ENCODE measurements at places on chromosomes 12 and 14.

DNA sequence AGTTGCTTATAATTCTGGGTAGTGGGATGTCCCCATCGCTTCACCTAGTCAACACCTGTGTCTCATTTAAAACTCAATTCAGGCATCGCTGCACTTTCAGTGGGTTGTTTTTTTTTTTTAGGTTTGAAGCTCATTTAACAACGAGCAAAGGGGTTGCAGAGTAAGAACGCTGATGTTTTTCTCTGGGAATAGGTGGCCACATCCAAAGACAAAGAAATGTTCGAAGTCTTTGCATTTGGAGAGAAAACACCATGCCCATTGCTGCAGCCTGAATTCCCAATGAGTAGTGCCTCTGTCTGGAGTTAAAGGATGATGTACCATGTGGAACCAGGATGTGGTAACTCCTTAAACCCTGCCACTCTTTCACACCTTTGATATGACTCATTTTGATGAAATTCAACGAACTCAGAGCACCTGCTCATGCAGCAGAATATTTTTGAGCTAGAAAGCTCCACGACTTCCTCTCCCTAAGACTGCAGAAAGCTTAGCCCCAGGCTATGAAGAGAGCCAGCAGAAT lies 35.1 kb upstream of the BATF start:
- DNase-seq, result peak; percentile 73

DNA sequence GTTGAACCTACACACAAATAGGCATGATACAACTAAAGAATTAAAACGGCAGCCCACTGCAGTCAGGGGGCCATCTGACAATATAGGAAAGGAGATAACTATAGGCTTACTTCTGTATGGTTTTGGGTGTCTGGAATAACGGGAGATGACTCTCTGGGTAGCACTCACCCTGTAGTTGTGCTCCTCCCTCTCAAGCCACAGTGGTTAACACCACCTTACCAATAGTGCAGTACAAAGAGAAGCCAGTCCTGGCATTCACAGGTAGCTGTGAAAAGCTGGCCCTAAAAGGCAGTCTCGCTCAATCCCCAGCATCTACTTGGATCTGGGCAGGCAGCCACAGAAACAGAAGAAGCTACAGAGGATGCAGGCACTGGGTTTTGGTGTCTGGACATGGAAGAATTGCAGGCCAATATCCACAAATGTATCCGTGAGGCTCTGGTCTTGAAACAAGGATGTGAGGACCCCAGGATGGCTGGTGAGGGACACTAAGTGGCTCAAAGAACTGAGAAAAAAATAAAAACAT lies 93.0 kb downstream of the DPF3 start:
- DNase-seq, result no peak

DNA sequence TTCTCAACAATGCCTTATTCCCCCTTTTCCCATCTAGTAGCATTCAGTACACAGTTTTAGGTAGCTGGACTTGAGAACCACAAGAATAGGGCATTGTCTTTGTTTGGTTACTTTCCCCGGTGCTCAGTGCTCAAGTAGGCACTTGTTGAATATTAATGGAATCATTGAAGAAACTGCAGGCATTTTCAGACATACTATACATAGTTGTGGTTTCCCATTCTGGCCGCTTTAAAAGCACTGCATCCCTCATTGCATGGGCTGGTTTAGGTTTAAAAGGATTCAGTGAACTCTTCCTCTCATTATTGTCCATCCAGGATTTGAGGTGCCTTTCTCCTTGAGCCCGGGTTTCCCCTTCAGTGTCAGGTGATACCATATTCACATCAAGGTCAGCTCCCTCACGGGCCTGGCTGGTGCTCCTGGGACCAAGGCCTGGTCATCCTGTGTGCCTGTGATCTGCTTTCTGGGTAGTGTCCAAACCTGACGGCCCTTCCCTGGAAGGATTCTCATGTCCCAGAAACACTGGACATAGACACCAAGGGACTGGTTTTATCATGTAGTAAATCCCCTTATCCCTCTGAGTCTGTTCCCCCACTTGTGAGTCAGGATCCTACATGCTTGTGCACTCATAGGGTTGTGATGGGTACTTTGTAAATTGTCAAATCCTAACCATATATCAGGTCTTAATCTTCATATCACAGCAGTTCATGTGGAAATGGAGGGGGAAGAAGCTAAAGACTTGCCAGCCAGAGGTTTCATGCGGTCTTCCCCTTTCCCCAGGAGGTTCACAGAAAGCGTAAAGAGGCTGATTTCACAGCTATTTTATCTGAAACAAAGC lies 7.4 kb downstream of the TCP11L2 start:
- no peak for DNase-seq

GRCh38 chr12:1474574-1475153 lies 119.7 kb downstream of the FBXL14 start:
- DNase-seq, result no peak

- DNase-seq, result no peak
Observed at GRCh38 chr12:27338473-27338872, 5.8 kb downstream of the BMAL2 start.

DNA sequence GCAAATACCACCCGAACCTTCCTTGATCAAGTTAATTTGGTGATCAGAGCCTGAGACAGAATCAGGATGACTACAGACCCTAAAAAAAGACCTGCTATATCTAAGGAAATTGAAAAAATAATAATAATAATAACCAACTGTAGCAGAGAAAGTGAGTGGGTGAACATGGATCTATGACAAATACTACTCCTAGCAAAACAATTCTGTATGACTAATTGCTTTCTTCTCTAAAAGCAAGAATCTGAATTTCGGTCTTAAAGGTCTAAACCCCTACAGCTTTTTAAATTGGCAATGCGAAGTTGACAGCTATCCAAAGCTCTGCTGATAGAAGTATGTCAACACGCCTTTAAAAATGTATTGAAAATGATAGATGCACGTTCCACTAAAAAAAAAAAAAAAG lies 102.2 kb downstream of the PRKAB1 start:
- no peak for DNase-seq

DNA sequence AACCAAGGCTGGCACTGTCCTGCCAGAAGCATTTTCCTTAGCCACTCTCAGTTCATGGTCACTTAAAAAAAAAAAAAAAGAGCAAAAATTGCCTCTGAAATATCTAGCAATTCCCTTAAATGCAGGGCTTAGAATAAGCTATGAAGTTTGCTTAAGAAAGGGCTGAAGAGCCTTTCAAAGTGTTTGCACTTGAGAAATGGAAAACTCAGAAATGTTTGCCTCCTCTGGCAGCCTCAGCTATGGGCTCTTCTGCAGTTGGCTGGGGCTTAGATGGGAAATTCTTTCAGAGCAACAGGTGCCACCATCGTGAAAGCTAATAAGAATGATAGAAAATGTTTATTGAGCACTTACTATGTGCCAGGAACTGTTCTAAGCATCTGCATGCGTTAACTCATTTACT lies 48.5 kb upstream of the TSPAN11 start:
- DNase-seq, result no peak

- DNase-seq, result no peak
Observed at GRCh38 chr12:64749461-64750200, 9.6 kb downstream of the GNS start.

GRCh38 chr14:33714527-33715226 lies 236.2 kb downstream of the EGLN3 start:
- no peak for DNase-seq

GRCh38 chr12:20099395-20100183 lies 268.7 kb upstream of the PDE3A start:
- DNase-seq, result no peak

GRCh38 chr14:101412739-101413138 lies 148.6 kb upstream of the DIO3 start:
- DNase-seq, result no peak

DNA sequence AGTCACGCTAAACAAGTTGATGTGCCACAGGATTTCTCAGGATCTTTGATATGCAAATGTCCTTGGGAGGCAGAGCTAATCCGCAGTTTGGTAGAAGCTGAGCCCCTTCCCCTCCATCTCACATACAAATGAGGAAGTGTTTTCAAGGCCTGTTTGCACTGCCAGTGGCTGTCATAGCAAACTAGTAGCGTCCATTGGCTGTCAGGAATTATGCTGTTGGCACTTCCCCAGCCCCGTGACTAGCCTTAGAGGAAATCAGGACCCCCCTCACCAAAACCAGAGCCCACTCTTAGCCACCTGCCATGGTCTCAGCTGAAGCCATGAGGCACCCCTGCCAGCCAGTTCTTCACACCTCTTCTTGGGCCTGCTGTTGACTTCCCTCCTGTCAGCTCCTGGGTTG lies 253.9 kb downstream of the CACNA1C start:
- no peak for DNase-seq

DNA sequence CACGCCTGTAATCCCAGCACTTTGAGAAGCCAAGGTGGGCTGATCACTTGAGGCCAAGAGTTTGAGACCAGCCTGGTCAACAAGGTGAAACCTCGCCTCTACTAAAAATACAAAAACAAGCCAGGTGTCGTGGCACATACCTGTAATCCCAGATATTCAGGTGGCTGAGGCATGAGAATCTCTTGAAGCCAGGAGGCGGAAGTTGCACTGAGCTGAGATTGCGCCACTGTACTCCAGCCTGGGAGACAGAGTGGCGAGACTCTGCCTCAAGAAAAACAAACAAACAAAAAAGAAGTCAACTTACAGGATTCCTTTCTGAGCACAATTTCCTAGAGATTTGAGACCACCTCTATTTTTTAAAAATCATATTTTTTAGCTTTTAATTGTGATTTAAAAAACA lies 45.3 kb downstream of the DGLUCY start:
- DNase-seq, result no peak

- DNase-seq, result no peak
Observed at GRCh38 chr12:9404469-9405260, 196.5 kb upstream of the PZP start.

DNA sequence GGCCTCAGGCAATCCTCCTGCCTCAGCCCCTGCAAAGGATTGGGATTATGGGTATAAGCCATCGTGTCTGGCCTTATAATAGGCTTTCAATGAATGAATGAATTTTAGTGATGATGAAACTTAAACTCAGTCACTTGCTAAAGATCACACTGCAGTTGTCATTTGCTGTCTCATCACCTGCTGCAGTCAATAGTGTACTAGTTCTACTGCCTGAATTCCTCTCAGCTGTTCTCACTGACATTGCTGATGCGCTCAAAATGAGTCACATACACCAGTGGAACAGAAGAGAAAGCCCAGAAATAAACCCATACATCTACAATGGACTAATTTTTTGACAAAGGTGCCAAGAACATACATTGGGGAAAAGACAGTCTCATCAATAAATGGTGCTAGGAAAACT lies 5.6 kb upstream of the SYNJ2BP start:
- no peak for DNase-seq

DNA sequence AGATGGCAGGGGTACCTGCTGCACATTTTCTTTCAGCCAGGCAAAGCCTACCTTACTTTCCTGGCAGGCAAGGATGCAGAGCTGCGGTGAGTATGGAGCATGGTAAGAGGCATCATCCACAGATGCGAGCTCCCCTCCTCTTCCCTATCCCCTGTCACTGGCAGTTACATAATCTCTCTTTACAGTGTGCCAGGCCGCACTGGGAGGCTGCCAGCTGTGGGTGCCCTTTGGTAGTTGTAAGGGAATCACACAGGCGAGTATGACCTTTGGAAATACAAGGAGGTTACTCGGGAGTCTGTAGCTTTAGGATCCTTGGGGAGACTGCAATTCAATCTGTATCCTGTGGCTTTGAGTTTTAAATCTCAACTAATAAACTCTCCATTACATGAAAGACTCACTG lies 132.5 kb downstream of the KTN1 start:
- no peak for DNase-seq

- DNase-seq, result no peak
Observed at GRCh38 chr12:95286713-95287112, 69.1 kb downstream of the VEZT start.

- peak; percentile 99 for DNase-seq
Observed at GRCh38 chr14:104826189-104826860, 25.4 kb downstream of the ZBTB42 start.

DNA sequence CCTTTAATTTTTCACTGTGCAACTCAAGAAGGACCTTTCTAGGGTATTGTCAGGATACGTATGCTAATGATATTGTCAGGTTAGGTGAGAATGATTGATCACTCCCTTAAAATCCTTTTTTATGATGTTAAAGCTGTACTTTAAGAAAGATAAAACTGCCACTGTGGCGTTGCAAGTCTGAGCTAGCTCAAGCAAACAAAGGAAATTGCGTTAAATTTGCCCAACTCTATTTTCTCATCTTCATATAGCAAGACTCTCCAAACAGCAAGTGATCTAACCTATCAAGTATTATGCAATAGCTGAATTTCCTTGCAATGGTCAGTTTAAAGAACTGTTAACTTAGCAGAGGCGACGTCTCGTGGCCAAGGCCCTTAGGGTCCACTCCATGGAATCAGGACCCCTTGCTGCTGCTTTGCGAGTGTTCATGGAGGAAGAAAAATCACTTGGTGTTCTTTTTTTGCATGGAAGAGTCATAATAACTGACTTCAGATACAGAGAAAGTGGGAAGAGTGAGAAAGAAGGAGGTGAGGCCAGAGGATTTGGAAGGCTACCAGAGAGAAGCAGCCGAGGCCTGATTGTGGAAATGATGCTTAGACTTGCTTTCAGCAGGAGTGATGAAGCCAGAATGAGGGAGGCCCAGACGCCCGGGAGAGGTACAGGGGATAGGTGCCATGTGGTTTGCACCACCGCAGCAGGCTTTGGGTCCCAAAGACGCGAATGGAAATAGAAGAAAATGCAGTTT lies 2.5 kb downstream of the TRAF3 start:
- DNase-seq, result no peak

GRCh38 chr14:31939934-31940333 lies 137.2 kb upstream of the ARHGAP5 start:
- DNase-seq, result no peak

- DNase-seq, result peak; percentile 54
Observed at GRCh38 chr12:1799882-1800400, 20.4 kb upstream of the LRTM2 start.

DNA sequence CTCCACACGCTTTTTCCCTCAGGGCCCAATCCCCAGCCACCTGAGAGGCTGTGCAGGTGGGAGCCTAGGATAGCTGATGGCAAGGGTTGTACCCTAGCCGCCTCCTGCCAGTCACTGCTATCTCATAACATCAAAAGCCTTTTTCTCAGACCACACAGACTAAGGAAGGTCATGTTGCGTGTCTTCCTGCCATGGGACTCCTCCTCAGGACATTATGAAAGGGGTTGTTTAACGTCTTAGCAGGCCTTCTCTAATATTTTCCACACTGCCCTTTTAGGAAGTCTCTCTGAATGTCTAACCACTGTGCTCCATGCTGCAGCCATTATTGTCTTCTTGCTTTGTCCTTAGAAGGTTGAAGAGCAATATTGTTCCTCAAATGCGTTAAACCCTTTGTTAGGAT lies 7.6 kb upstream of the SMUG1 start:
- no peak for DNase-seq

DNA sequence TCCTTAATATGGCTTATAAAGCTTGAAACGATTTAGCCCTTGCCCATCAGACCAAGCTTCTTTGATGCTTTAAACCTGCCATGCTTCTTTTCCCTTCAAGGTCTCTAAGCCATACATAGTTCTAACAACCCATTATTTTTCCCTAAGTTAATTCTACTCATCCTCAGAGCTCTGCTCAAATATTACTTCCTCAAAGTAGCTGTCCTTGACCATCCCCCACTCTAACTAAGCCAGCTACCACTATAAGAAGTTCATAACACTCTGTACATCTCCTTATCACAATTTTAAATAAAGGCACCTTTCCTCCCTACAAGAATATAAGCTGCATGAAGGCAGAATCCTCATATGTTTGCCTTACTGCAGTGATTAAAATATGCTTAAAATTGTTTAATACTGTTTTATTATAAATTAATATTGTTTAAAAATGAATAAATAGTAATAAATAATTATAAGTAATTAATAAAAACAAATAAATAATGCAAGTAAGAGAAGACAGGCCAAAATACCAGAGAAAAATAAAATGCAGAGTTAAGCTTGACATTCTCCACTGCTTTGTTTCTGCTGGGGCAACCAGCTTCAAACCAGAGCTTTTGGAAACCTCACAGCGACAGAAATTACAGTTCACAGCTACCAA lies 76.8 kb downstream of the NUMB start:
- DNase-seq, result no peak
